ENCODE measurements at places on chromosomes 7 and 10.
A peak's percentile ranks its signal among the peaks of the same experiment; 100 is the strongest.

GRCh38 chr10:105827133-105827532 lies 1186.0 kb downstream of the SORCS3 start:
- DNase-seq: no peak

- DNase-seq: no peak
Observed at GRCh38 chr10:120970595-120971529, 119.7 kb downstream of the WDR11 start.

DNA sequence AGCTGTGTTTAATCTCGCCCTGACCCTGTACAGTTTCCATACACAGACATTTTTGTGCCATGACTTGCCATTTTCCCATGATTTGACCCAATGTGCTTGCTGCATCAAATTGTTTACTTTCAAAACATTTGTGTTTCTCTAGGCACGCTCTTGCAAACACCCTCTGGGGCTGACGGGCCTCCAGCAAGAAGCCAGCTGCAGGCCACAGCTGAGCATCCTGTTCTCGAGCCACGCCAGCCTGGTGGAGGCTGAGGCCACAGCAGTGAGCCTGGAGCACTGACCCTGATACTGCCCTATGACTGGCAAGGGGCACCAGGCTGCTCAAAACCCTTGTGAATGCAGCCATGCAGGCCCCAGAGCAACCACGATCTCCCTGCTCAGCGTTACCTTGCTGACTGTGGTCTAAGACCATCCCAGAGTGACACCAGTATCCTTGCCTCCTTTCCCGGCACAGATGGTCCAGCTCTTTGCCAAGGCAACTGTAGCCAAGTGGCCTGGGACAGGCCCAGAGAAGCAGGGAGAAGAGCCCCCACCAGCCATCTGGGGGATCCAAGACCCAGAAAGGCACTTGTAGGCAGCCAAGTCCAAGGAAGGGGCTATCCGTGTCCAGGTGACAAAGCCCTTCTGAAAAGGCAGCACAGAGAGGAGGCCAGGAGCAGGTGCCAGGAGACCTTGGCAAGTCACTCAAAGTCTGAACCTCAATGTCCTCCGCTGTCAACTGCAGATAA lies 78.5 kb downstream of the OAT start:
- no peak for DNase-seq

DNA sequence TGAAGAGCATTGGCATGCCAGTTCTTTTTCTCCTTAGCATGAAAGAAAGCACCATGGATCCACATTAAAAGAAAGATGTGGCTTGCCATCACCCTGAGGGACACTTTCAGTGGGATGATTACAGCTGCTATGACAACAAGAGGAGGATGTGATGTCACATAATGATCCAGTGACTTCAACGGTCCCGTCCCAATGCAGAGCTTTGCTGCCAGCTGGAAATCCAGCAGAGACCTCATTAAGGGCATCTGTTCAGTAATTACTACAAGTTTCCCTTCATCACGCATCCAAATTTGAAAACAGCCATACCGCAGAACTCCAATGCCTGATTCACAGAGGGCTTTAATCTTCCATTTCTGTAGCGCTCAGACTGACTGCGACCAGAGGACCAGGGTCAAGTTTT lies 206.6 kb downstream of the LSM5 start:
- no peak for DNase-seq

GRCh38 chr7:23001610-23002009 lies 12.3 kb downstream of the HYCC1 start:
- no peak for DNase-seq

- no peak for DNase-seq
Observed at GRCh38 chr7:4519819-4520520, 162.1 kb upstream of the FOXK1 start.

GRCh38 chr10:32982911-32983909 lies 25.2 kb upstream of the ITGB1 start:
- DNase-seq: no peak

- DNase-seq: no peak
Observed at GRCh38 chr10:53536322-53536721, 763.7 kb upstream of the MBL2 start.

GRCh38 chr10:79089632-79090031 lies 20.9 kb downstream of the ZMIZ1 start:
- DNase-seq: no peak

DNA sequence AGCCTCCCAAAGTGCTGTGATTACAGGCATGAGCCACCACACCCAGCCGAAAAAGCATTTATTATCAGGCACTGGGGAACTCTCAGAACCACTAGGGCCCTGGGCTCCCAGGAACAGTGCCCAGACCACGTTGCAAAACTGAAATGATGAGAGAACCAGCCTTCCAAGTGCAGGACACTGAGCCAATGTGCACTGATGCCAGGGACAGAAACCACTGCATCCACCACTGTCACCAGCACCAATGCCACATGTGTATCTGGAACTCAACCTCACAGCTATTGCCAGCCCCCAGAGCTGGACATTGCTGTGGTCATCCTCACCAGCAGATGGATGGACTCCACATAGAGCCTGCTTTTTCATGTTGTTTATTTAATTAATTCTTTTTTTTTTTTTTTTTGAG lies 28.2 kb upstream of the TPST1 start:
- DNase-seq: no peak

DNA sequence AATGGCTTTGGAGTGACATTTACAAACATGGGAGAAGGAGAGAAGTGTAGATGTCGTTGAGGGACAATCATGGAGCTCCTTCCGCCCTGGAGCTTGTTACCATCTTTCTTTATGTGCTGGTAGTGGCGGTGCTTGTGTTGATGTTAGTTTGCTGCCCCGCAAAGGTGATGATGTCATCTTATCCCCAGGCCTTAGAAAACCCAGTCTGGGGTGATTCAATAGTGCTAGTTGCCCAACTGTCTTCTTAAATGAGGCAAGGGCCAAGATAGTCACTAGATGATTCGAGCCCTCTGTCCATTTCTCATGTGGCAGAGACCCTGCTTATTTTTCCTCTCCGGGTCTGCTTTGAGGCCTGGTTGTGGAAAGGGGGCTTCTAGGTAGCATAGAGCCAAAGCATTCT lies 277.4 kb downstream of the CCSER2 start:
- no peak for DNase-seq

DNA sequence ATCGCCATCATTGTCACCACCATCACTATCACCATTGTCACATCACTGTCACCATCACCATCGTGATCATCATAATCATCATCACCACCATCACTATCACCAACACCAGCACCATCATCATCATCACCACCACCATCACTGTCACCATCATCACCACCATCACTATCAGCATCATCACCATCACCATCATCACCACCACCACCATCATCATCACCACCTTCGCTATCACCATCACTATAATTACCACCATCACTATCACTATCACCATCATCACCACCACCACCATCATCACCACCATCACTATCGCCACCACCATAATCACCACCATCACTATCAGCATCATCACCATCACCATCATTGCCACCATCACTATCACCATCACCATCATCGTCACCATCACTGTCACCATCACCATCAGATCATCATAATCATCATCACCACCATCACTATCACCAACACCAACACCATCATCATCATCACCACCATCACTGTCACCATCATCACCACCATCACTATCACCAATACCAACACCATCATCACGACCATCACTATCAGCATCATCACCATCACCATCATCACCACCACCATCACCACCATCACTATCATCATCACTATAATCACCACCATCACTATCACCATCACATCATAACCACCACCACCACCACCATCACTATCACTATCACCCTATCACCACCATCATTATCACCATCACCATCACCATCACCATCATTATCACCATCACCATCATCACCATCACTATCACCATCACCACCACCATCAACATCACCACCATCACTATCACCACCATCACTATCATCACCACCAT lies 6.0 kb upstream of the GNA12 start:
- DNase-seq: no peak

DNA sequence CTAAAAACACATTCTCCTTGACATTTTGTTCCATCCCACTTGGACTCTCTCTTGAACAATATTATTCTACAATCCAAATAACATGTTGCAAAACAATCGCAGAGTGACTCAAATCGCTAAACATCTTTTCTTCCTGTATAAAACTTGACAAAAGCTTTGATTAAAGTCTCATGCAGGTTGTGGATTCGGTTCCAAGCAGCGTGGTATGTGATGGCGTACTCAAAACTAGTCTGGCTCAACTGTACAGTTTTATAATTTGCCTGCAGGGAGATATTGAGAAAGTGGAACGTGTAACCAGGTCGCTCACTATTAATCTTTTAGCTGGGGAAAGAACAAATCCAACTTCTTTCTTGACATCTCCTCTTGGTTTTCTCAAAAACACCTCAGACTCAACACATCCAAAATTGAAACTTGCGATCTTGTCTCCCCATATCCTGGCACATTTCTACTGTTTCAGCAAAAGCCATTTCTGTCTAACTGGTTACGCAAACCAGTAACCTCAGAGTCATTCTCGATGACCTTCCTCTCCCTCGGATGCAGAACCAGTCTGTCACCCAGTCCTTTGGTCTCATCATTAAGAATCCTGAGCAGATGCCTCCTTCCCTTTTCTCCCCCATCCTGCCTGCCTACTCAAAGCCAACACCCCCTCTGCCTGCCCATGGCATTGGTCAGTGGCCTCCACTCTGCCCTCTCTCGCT lies 100.1 kb downstream of the CACNB2 start:
- no peak for DNase-seq

DNA sequence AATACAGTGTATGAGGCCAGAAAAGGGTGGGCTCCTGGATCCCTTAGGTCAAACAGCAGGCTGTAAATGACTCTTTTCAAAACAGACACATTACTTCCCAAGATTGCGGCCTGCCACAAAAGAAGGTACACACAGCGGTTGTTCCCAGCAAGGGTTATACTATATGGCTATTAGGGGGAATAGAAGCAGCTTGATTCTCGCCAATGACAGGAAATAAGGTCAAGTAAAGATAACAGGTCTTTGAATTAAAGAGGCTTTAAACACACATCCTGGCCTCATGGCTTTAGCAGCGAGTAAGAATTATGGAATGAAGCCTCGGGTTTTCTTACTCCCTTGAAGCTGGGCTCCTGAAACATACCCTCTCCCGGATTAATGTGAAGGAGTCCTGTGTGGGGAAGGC lies 58.3 kb downstream of the CYP26A1 start:
- DNase-seq: no peak

- no peak for DNase-seq
Observed at GRCh38 chr10:76285012-76285411, 853.6 kb downstream of the LRMDA start.

GRCh38 chr7:22992874-22993840 lies 20.8 kb downstream of the HYCC1 start:
- DNase-seq: no peak

- peak; percentile 24 for DNase-seq
Observed at GRCh38 chr7:92949748-92950147, 113.4 kb upstream of the CDK6 start.

DNA sequence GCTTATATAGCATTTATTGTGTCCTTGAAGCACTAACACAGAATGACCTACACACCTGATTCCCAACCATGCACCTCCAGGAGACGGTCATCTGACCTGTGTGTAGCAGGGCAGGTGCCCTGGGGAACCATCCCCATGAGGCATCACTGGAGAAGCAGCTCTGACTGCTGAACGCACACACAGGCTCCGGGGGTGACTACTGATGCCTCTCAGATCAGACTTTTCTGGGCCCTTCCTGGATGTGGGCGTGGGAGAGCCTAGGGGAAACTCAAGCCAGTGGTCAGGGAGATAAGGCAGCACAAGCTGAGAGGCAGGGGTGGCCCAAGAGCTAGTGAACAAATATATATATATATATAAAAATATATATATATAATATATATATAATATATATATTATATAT lies 37.6 kb downstream of the CPXM2 start:
- no peak for DNase-seq

DNA sequence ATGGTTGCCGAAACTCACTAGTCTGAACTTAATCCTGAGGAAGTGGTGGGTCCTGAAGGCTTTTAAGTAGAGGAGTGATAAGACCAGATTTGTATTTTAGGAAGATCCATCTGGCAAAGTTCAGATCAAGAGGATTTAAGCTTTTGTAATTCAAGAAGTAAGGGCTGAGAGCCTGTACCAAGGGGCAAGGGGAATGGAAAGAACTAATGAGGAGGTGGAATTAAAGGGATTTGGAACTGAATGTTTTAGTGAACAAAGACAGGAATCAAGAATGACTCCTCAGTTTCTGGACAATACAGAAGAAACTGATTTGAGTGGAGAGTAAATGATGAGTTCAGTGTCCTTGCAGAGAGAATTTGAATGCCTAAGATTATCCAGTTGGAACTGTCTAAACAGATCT lies 249.0 kb downstream of the C7orf25 start:
- DNase-seq: no peak

DNA sequence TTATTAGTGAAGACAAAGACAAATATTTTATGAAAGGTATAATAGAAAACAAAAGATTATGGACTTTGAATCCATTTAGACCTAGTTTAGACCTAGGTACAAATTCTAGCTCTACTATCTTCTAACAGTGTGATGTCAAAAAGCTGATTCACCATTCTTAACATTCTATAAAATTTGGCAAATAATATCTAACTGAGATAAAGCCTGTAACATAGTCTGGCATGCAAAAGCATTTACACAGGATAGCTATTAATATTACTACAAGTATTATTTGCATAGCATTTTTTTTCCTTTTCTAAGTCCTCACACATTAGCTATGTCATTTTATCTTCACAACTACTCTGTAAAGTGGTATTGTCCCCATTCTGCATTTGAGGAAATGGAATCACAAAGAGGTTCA lies 179.6 kb upstream of the LRRTM3 start:
- DNase-seq: no peak

Data from DMS153 (cell line).